Muscle of back (tissue), 13 donors: ENCODE measurements at places on chromosomes 11 and 22. TPM values are rescaled to one million over a fixed set of nuclear protein-coding genes. Genes with fewer than 3 reads are reported as not detected.

KCTD14 gene
- 1.8 TPM for polyA plus RNA-seq

ST14 gene
- polyA plus RNA-seq, result 0.48 TPM

DNA sequence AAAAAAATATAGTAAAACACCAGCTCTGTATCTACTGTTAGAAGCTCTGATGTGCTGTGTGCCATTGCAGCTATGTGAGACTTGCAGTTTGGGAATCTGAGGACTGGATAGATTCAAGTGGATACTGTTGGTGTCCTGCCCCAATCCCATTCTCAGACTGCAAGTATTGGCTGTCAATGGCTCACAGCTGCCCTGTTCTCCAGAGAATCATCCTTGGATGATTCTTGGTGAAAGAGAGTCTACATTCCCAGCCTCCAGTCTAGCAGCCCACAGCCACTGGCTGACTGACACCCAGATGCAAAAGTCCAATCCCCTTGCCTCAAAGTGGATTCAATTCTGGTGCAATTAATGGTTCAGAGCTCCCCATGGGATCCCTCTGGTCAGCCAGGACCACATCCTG is 206.1 kb upstream of the MTNR1B start:
- DNase-seq, result no peak

- no peak for DNase-seq
Measured at GRCh38 chr11:121592708-121593107, 139.9 kb upstream of the SORL1-AS1 start.

DNA sequence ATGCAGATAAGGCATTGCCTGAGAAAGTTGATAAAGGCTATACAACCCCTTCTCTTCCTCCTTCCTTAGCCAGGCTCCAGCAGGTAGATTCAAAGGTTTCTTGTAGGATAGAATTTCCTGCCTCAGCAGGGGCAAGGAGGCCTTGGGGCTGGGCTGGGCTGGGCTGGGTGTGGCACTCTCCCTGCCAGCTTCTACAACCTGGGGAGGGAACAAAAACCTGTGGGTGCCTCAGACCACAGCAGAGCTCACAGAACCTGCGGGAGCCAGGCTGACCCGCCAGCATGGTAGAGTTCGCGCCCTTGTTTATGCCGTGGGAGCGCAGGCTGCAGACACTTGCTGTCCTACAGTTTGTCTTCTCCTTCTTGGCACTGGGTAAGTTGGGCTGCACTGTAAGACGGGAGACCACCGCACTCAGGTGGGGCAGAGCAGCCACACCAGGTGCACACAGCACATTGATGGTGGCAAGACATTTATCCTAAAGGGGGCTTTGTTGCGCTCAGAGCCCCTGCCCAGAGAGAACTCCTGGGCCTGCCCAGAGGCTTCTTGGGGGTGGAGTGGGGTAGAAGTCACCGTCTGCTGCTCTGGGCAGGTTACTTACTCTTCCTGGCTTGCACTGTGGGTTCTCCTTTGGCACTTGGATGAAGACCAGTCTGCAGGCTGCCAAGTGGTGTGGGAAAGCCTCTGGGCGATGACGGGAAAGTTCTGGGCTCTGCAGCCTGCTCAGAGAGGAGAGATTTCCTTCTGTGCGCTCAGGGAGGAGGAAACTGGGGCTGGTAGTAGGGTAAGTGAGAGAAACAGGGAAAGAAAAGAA is at the start of gene MOGAT2:
Gene MOGAT2 (plus strand): TSS at position 231 of the 811 bp plus-strand sequence. CDS start 51 bp downstream, at position 282.
- no peak for DNase-seq

DNA sequence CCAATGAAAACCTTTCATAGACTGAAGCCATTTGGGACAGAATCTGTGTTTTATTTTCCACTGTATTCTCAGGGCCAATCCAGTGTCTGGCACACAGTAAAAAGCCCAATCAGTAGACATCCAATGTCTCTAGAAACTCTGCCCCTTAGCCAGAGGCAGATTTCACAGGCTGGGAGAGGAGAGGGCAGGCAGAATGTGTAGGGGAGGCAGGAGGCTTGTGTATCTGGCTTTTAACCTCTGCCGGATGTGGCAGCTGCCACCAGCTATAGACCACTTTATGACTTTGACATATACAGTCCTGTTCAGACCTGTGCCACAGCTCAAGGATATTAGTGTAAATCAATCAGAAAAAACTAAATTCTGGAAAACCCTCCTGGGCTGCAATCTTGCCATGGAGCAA is 4.4 kb downstream of the EXPH5 start:
- DNase-seq, result peak; percentile 10

DNA sequence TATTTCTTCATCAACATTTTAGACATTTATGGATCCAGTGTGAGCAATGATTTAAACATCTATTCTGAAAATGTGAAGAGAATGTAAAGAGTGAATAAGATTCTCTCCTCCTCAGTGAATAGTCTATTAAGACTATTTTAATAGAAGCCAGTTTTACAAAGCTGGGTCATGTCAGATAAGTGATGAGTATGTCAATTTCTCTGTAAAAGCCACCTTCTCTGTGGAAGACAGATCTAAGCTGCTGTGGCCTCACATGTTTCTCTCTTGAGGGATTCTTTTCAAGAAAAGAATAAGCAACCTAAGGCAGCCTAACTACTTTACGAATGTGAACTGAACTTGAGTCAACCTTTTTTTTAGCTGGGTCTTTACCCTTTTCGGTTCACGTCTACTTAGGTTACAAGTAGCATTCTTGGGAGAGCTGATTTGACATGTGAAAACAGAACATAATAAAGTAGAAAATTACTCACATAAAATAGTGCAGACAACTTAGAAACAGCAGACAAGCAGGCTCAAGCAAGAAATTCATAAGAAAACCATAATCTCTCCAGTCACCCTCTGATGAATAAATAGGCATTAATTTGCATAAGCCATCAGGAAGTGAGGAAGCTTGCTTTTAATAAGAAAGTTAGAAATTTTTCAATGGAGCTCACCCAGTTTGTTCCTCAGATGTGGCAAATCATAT is 9.9 kb downstream of the CTSC start:
- no peak for DNase-seq

DNA sequence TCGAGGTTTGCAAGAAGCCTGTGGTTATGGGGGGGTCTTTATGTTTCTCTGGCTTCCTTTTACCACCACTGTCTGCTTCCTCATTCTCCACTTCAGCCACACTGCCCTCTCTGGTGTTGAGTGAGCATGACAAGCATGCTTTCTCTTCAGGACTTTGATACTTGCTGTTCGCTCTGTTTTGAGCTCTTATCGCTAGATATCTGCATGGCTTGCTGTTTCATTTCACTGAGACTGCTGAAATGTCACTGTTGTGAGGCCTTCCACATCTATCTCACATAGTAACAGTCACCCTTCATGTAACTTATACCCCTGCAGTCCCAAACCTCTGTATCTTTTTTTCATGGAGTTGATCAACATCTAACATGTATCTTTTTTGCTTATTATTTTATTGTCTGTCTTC is 59.8 kb downstream of the TMEM135 start:
- peak; percentile 36 for DNase-seq

DNA sequence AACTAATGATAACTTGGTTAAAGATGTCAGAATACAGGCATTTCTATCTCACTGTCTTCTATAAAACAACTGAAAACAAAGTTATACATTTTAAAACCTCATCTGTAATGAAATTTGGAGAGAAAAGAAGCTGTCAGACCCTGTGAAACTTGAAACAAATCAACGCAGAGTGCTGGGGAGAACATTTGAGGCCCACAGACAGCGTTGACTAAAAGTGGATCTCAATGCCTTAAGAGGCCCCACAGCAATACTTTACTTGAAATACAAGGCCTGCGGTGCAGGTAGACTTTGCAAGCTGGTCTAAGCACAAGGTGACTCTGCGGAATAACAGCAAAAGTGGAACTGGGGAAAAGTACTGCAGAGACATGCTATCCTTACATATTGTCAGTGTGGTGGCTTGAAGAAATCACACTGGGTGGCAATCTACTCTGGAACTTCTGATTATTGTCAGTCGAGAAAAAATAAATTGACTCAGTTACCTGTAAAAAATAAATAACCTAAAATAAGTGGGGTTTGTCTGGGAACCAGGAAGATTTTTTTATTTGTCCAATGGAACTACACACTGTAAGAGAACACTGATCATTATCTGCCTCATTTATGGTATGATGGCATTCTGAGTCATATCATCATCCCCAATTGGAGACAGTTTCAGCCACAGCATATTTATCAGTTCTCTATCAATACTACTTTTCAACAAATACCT is 138.9 kb downstream of the LUZP2 start:
- no peak for DNase-seq

DNA sequence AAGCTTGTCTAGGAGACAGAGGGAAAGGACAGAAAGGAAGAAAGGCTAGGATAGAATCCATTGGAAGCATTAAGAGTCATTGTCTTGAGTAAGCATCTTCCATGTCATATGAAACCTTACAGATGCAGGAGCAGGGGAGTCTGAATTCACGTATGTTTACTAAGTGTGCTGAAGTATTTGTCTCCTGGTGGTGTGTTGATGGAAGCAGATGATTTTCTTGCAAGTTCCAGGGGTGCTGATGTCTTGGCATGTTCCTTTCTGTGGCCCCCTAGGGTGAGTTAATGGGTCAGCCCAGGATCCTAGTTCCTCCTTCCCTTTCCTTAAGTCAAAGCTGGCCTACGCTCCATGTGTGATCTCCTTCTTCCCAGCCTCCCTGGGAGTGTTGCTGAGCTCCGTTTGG is 110.2 kb downstream of the TEAD1 start:
- DNase-seq, result no peak
